Activated naive CD4-positive, alpha-beta T cell treated with Interleukin-2 at 50 U/mL for 16 hours (primary cell): ENCODE measurements at places on chromosomes 2 and 18.

DNA sequence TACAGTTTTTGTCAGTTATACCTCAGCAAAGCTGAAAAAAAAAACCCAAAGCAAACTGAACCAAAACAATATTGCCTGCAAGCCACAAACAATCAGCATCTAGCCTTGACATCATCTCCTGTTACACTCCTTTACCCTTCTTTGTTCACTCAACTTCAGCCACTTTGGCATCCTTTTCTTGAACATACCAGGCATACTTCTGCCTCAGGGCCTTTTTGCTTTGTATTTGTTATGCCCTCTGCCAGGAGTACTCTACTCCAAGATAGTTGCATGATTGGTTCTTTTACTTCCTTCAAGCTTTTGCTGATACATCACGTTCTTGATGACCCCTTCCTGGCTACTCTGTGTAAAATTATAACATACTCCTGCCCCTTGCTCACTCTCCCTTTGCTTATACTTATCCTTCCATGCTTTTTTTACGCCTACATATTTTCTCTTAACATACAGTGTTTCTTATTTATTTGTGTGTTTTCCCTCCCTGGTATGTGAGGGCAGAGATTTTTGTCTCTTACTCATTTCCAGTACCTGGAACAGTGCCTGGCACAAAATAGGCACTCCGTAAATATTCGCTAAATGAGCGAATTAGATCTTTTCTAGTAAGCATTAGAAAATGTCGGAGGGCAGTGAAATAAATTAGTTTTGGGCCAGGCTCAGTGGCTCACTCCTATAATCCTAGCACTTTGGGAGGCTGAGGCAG, 12.7 kb downstream of the ABI2 start:
- no peak for DNase-seq

DNA sequence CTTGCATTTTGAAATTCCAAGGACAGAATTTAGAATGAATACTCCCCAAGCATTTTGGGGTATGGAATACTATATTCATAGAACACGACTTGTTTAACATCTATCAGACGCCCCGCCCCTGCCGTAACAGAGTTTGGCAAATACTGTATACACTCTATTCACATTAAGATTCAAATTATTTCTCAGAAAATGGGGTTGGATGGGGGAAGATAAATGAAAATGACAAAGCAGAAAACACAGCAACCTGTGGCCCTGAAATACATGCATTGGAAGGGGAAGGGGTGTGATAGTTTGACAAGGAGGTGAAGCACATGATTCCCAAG, 634.6 kb upstream of the SLC39A10 start:
- DNase-seq = no peak

GRCh38 chr2:237330541-237330940, 83.4 kb downstream of the COL6A3 start:
- DNase-seq = no peak

DNA sequence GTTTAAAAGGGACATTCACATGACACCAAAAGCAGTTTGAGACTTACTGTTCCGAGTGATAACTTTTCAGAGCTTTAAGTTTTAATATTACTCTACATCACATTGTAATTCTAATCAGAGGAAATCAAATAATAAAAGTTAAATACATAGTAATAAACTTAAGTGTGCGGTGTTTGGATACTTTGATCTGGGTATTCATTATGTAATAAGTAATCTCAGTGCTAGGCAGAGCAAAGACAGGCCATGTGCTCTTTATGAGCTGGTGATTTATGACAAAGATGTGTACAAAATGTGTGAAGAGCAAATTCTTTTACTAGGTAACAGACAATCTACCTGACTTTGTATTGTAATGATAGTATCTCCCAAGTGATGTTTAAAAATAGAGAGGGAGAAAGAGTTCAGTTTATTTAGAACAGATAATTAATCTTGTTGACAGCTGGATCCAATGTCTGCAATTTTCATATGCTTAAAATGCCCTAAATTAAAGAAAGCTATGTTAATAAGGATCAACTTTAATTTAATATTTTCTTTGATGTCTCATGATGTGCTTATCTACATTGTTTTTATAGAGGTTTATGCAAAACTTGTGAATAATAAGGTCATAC, 4.4 kb downstream of the CFAP221 start:
- no peak for DNase-seq

- no peak for DNase-seq
These were observed 235.8 kb downstream of the TCF4 start for GRCh38 chr18:55351980-55352714.

GRCh38 chr18:37385846-37386778, 179.5 kb downstream of the CELF4 start:
- DNase-seq = no peak

- DNase-seq = no peak
These were observed 19.2 kb downstream of the ASAP2 start for GRCh38 chr2:9225806-9226205.

GRCh38 chr18:23650968-23651927, 11.5 kb downstream of the ANKRD29 start:
- no peak for DNase-seq

DNA sequence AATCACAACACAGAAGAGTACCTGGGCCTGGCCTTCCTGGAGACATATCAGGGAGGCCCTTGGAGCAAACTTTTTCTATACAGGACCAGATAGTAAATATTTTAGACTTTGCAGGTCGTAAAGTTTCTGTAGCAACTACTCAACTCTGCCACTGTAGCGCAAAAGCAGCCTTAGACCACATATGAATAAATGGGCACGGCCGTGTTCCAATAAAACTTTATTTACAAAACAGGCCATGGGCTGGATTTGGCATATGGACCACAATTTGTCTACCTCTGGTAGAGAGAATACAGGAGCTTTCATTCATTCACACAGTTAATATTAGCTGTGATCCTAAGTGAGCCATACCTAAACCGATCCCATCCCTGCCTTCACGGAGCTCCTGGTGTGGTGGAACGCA, 98.6 kb upstream of the CAB39 start:
- DNase-seq = no peak

- no peak for DNase-seq
These were observed 28.1 kb downstream of the USP37 start for GRCh38 chr2:218540015-218540414.

GRCh38 chr2:191320881-191321280, 75.7 kb downstream of the MYO1B start:
- no peak for DNase-seq

DNA sequence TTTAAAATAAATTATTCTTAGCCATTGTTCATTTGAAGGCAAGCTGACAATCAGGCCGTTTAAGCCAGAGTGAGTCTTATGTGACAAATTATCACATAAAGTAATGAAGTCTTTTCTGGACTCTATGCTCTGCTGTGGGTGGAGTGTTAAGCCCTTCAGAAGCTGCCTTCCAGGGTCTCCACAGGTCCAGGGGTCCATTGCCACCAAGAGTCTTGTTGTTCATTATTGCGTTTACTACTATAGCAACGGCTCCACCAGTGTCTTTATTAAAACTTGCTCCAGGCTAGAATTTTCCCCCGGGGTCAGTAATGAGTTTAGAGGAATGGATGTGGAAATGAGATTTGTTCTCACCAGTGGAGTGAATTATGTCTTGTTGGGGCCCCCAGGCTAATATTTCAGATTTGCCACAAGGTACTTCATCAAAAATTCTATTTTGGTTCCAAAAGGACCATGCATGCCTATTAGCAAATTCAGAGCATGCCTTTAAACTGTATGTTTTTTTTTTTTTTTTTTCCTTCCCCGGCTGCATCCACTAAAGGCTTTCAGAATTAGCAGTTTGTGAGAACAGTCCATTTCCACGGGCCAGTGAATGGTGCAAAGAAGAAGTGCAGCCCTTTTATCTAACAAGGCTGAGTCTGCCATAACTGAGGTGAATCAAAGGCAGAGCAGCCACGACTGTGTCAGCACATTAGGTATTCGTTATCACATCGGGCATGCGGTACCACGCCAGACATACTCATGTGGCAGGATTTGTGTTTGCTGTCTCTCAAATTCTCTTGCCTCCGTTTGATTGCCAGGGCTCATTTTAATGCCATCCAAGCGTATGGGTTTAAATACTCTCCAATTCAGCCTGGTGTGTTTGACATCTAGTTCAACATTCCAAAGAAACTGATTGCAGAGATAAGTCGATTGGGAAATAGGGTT, 26.2 kb upstream of the LRRTM1 start:
- no peak for DNase-seq

DNA sequence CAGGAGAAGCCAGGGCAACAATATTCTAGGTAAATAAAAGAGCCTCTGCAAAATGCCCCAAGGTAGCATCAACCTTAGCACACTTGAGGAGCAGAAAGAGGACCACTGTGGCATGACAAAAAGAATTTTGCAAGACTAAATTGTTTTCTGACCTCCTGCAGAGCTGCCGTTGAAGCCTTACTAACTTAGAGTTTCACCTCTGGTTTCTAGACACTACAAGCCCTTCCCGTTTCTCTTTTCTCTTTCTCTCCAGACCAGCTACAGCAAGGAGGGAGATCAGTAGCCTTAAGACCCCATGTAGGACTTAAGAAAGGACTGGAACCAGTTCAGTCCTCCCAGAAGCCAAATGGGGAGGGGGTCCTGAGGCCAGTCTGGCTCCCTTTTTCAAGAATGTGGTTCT, 73.3 kb upstream of the SP3 start:
- DNase-seq = no peak

DNA sequence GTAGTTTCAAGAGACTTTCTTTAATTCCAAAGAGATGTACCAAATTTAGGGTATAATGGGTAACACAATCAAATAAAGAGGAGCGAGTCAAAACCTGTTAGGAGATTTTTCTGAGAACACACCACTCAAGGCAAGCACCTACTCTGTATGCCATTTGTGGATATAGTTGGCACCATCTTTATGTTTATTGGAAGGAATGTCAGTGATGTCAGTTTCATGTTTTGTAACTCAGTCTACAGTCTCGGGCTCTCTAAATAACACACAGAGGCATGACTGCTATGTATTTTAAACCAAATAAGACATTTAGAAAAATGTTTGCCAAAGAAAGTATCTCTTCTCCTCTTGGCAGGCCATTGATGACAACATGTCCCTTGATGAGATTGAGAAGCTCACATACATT, 59.7 kb downstream of the CPS1 start:
- DNase-seq = no peak

DNA sequence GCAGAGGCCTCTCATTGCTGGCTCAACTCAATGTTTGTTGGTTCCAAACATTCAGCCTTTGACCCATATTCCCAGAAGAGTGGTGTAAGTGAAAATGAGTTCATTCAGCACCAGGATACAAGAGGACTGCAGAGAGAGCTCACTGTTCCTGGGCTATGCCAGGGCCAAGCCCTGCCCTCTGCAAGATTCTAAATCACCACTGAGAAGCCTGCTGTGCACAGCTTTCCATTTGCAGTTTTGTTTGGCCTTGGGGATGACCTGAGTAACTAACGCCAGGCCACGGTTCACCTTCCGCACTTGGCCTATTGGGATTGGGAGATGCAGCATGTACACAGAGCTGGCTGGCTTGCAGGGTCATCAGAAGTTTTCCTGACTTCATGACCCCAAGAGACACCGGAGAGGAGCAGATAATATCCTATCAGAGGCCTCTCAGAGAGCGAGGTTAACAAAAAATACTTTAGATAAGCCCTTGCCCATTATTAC, 12.6 kb downstream of the GKN1 start:
- no peak for DNase-seq

DNA sequence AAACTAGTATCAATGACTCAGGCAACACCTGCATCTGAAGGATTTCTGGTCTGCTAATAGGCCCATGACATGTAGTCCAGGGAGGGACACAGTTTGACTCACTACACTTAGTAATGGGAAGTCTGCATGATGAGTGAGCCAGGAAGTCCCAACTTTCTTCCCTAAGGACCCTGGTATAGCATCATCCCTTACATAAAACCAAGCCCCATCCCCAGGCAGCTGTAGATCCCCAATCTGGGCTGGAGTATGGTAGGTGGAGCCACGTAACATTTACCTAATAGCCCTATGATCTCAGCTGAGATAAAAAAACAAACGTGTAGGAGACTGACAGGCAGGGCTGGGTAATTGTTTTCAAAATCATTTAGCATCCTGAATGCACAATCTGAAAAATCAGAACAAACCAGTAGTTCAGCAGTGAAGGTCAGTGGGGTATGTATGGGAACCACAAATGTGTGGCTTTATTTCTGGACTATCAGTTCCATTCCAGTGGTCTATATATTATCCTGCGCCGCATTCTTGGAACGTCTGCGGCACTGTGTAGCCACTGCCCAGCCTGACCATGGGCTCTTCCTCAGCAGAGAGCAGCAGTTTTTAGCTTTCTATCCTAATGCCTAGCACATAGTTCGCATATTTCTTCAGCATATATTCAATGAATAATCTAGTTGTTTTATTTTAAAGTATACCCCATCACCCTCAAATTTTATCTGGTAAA, 33.5 kb downstream of the EPB41L3 start:
- no peak for DNase-seq

- no peak for DNase-seq
These were observed 111.3 kb downstream of the NCKAP5 start for GRCh38 chr2:133456971-133457370.

DNA sequence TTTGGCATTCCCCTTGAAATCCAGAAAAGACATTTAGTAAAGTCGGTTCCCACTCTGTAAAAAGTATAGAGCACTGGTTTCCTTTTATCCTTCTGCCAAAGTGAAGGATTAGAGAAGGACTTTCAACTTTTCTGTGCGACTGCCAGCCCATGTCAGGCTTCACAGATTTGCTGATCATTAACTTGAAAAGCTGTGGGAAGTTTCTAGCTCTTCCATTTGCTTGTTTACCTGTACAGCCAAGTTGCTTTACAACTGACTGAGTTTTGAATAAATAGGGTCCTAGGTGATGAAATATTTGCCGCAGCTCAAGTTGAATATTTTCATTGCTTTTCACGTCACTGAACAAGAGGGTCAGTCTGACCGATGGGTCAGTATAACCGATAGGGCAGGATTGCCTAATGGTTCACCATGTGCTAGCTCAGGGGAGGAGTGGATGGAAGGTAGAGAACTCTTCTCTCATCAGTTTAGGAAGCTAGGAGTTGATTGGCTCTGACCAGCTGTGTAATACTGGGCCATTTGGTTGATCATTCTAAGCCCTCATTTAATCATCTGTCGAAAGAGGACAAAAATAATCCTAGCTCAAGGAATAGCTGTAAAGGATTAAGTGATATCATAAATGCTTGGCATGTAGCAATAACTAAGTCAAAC, 30.4 kb downstream of the UPP2 start:
- no peak for DNase-seq

DNA sequence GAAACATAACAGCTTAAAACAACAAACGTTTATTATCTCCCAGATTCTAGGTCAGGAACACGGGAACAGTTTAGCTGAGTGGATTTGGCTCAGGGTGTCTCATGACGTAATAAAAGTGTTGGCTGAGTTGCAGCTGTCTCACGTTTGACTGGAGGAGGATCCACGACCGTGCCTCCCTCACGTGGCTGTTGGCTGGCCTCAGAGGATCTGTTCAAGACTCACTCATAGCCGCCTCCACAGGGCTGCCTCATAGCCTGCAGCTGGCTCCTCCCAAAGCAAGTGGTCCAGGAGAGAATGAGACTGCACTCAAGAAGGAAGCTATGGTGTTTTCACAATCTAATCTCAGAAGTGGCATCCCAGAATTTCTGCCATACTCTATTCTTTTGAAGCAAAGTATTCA, 167.1 kb downstream of the RPRM start:
- no peak for DNase-seq

GRCh38 chr2:176291335-176291734, 22.1 kb downstream of the MTX2 start:
- DNase-seq = no peak
